ENCODE measurements at places on chromosomes 3 and 15.

DNA sequence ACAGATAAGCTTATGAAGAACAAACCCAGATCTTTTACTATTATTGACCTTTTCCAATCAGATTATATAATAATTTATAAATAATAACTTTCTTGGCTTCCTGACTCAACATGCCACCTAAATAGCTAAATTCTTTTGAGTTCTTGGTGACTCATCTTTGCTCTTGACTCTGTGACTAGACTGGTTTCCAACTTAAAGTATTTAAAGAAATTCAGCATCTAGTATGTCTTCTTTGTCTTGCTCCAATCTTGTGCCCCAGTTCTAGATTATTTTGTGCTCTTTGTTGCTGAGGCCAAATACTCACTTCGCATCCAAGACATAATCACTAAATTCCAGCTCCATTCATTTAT is 483.2 kb upstream of the TBL1XR1 start:
- DNase-seq: no peak

- DNase-seq: no peak
Observed at GRCh38 chr3:33751336-33751735, 33.3 kb upstream of the CLASP2 start.

GRCh38 chr3:187900993-187901755 is 155.9 kb upstream of the BCL6 start:
- DNase-seq: no peak

DNA sequence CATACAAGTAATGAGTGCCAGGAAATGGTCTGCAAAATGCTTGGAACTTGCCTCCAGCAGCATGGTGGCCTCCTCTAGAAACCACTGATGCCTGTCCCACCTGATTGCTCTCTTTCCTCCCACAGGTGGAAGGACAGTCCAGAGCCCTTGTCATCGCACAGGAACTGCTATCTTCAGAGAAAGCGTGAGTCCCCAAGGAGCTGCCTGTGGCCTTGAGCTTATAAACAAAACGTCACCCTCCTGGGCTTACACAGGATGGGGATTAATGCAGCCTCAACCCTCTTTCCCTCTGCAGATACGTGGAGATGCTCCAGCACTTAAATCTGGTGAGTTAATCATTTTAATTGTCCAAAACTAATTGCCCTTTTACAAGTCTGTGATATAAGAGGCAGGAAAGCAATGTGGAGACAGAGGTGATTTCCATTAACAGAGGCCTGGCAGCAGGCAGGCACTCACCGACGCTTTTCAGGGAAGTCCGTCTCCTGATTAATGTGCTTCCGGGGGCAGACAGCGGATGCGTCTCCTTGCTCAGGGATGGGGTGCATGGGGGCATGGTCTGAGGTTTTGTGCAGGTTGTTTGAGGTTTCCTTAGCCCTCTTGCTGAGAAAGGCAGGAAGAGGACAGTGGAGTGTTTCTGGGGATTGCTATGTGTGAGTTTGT is 61.8 kb downstream of the FGD5 start:
- no peak for DNase-seq
